ENCODE measurements at places on chromosomes 1 and 21.

DNA sequence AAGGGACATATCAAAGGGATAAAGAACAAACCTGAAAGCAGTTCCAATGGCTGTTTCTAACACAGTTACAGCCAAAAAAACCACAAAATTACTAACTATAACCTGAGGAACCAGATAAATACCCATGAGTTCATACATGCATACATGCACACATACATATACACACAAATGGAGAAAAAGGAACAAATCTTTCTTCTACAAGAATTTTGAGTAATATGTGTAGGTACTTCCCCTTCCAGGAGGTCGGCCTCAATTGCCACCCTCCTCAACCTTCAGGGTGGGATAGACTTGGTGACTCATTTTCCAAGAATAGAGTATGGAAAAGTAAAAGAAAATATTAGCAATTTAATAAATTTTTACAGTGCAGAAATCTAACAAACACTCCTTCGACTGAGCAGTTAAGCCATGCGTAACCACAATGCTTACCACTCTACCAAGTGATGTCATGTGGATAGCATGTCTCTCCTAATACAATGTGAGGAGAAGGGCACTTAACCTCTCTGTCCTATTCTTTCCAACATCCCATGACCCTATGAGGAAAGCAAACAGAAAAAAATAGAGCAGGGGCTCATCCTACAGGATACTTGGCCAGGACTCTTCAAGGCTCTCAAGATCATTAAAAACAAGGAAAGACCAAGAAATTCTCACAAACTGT is 243.0 kb upstream of the RUNX1 start:
- no peak for DNase-seq

DNA sequence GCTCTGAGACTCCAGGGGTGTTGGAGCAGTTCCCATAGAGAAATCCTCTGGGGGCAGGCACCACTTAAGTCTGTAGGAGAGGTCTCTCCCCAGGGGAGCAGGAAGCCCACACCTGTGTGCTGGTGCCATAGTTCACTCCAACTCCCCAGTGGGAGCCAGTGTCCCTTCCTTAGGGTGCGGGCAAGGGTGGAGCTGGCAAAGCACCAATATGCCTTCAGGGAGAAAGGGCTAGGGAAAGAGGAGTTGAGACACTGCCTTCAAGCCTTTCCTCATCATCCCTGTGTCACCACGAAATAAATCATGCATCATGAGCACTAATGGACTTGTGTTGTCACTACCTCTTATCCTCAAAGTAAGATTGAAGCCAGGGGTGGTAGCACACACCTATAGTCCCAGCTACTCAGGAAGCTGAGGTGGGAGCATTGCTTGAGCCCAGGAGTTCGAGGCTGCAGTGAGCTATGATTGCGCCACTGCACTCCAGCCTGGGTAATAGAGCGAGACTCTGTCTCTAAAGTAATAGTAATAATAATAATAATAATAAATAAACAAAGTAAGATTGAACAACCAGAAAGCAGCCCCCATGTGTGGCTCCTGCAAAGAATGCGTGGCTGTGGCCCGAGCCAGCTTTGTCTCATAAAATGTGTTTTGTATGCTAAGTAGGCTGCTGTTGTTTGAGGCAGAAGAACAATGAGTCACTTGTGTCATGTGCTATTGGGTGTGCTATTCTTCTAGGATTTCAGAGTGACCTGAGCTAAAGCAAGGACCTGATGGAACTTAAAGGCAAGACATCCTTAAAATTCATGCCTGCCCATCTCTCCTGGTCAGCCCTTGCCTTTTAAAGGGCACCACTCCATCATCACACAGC is 6.7 kb upstream of the TIE1 start:
- peak; percentile 86 for DNase-seq

GRCh38 chr1:201483373-201483949 is 14.5 kb upstream of the PHLDA3 start:
- no peak for DNase-seq

DNA sequence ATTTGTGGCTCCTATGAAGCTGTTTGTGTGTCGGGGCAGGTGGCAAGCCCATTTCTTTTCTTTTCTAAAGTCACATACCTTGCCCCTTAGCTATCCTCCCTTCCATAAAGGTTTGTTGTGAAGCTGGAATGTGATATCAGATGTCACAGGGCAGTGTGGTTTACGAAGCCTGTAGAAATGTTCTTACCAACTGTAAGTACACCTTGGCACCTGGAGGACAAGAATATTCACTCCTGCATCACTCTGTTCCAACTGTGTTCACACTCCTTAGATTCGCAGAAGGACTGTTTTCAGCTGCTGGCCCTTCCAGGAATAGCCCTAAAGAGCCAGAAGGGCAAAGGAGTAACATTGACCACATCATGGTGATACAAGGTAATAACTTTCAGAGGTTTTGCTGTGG is 176.9 kb downstream of the FGGY start:
- no peak for DNase-seq

DNA sequence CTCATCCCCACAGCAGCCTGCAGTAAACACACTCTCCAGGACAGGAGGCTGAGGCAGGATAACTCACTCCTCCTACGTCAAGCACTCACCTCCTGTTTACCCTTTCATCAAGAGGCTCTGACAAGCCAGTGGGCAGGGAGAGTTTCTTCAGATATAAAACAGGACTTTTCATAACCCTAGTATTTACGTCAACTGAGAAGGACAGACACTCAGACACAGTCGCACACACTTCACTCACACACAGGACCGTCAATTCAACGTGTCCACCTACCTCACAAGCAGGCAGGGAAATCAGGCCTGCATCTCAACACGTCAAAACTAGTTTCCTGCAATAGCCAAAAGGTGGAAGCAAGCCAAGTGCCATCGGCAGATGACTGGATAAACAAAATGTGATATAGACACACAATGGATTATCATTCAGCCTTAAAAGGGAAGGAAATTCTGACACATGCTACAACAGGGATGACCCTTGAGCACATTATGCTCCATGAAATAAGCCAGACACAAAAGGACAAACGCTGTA is 48.6 kb downstream of the ITPKB start:
- no peak for DNase-seq

GRCh38 chr1:230861970-230862595 is 6.2 kb downstream of the C1orf198 start:
- no peak for DNase-seq

DNA sequence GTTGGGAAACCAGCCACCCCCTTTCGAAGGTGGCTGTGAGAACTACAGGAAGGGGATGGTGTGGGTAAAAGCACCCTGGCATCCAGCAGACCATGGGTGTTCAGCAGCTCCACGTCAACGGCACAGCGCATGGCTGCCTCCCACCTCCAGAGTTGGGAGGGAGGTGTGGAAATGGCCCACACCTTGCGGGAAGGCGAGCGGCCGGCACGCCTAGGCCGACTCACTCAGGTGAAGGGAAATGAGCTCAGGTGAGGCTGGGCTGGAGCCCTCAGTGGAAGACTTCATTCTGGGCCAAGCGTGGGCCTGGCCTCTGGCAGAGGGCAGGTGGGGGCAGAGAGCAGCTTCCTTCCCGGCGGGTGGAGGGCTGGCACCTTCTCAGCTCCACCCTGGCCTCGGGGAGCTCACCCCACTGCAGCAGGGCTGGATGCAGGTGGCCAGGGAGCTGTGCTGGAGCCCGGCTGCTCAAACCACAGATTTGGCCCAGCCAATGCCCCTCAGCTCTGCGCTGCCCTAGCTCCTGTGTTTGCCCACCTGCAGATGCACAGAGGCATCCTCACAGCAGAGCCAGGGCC is 24.8 kb upstream of the ALDH4A1 start:
- DNase-seq, result no peak

DNA sequence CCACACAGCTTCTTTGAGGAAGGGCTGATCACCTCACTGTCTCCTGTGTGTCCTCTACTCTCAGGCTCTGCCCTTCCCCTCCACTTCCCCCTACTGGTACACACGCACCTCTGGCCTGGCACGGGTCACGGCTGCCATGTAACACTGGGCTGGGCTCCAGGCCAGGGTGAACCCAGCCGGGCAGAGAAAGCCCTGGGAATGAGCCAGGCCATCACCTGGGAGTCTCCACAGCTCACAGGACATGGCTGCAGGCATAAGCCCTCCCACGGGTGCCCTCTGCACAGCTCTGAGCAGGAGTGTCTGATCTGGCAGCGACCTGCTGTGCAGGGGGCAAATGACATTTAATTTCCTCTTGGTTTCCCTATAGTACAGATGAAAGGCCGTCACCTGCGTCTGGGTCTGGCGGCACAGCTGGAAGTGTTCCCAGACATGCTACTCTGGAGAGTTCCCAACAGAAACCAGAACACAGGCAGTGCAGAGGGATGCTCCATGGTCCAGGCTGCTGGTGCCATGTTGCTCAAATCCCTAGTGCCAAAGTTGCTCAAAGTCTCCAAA is 61.2 kb downstream of the ERI3 start:
- peak; percentile 31 for DNase-seq

- peak; percentile 74 for DNase-seq
Observed at GRCh38 chr1:30779294-30780071, 21.9 kb upstream of the LAPTM5 start.

DNA sequence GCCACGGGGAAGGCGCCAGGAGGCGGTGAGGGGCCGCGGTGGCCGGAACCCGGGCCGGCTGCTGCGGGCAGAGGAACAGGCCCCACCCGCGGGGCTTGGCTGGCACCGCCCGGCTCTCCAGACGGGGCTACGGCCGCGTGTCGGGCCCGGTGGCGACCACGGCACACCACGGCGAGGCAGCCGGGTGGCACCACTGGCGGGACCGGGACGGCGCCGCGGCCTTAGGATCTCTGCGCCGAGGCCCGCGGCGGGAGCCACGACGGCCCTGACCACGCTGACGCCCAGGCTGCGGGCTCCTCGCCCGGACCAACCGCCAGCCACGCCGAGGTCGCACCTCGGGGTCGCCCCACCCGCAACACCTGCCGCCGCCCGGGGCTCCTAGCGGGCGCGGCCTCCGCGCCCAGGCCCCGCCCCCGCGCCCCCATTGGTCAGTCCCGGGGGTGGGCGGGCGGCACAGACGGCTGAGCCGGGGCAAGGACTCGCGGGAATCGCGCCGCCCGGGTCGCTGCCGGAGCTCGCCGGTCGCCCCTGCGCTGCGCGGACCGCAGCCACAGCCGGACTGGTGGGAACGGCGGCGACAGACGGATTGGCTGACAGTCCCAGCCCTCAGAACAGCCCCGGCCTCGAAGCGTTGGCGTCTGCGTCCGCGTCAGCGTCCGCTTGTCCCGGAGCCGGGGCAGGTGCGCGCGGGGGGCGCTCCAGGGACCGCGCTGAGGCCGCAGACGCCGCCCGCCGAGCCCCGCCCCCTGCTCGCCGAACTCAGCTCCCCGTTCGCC is at the start of gene BMP8A:
TSS of gene BMP8A (plus strand) at position 491 of the 776 bp plus-strand sequence. CDS start 356 bp downstream, outside the sequence.
- peak; percentile 59 for DNase-seq

GRCh38 chr1:27968692-27969091 is 8.9 kb downstream of the XKR8 start:
- DNase-seq, result no peak

GRCh38 chr1:198187973-198188588 is 31.3 kb downstream of the NEK7 start:
- DNase-seq, result peak; percentile 31

DNA sequence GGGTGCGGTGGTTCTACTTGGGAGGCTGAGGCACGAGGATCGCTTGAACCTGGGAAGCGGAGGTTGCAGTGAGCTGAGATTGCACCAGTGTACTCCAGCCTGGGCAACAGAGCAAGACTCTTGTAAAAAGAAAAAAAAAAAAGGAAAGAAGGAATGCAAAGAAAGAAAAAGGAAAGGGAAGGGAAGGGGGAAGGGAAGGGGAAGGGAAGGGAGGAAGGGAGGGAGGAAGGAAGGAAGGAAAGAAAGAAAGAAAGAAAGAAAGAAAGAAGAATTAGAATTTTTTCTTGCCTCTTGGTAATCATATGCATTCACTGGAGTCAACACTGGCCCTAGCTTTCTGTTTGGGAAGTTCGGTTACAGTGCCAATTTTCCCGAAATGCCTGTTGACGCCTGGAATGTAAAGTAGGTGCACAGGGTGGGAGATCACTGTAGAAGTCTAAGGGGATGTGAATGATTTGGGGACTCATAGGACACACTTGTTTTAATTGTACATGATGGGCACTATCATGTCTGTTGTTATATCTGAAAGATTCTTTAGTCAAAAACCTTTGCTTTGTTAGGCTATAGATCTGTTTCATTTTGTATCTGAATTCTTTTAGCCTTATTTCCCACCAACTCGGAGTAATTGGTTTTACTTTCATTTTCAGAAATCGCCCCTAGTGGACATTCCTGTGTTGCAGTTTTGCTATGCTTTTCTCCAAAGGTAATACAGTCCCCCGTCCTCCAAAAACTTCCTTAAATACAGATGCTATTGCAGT is 59.8 kb upstream of the MORC3 start:
- DNase-seq, result peak; percentile 79

GRCh38 chr1:40243351-40243750 is 4.4 kb upstream of the TMCO2 start:
- peak; percentile 41 for DNase-seq

GRCh38 chr1:119554183-119554582 is 47.2 kb downstream of the HSD3B1 start:
- no peak for DNase-seq

DNA sequence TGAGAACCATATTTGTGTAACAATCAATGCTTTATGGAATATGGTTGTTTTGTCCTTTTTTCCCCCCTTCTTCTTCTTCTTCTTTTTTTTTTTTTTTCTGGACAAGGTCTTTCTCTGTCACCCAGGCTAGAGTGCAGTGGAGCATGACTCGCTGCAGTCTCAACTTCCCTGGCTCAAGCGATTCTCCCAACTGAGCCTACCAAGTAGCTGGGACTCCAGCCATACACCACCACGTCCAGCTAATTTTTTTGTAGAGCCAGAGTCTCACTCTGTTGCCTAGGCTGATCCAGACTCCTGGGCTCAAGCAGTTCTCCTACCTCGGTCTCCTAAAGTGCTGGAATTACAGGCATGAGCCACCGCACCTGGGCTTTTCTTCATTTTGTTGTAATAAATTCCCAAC is 86.7 kb downstream of the FMN2 start:
- DNase-seq, result no peak

- no peak for DNase-seq
Observed at GRCh38 chr21:27244352-27244751, 277.5 kb upstream of the ADAMTS5 start.

DNA sequence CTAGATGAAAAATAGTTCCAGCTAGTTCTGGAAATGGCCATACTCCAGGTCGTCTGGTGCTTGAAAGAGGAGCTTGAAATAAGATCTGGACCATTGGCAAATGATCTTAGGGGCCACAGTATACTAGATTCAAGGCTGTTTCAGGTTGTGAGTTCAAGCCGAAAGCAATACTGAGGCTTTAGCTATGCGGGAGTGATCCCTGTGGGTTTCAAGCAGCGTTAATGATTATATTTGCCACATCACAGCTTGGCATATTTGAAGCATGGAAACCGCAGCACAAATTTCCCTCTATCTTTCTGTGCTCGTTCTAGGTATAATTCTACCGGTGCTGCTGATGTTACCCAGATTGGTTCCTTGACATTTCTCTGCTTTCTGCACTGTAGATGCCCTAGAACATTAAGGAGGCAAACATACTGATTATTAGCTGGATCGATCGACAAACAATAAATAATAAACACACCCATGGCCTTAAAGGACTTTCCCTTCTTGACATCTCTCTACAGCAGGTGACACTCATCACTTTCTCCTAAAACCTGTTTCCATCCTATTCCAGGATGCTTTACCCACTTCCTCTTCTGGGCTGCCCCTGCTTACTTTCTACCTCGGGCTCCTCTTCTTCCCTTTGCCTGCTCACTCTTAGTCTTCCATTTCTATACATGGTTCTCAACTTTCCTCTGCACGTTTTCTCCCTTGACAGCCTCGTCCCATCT is 40.6 kb upstream of the LYST start:
- DNase-seq, result no peak

Measured in small intestine (tissue), 16 donors.